ENCODE measurements at places on chromosomes 7 and 10. TPM values are rescaled to one million over a fixed set of nuclear protein-coding genes. Genes with fewer than 3 reads are reported as not detected.

DNA sequence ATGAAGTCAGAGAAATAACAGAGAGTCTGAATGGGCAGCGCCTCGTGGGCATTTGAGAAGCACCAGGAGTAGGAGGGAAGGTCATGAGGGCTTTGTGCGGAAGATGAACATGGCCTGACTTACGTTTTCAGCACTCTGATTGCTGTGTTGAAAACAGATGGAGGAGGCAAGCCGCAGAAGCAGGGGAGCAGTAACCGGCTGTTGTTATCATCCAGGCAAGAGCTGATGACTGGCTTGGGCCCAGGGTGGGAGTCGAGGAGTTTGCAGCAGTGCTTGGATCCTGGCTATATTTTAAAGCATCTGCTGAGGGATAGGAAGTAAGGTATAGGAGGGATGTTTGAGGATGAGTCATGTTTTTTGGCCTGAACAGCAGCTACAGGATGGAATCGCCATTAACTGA lies 12.7 kb upstream of the PDLIM1 start:
- H3K27ac ChIP-seq = no peak overlapping the region
- peaks cover 1% of the 10 kb centered on the region for H3K4me1 ChIP-seq
- no peak overlapping the region for H3K4me3 ChIP-seq
- H3K27me3 ChIP-seq = peaks cover 5% of the 10 kb centered on the region
- no peak for DNase-seq

PHYHIPL gene
- 0.13 TPM for total RNA-seq

GRCh38 chr7:124364283-124364682 lies 331.4 kb upstream of the TMEM229A start:
- H3K4me3 ChIP-seq = no peak overlapping the region
- no peak overlapping the region for H3K27ac ChIP-seq
- no peak for DNase-seq
- no peaks in the 10 kb centered on the region for H3K36me3 ChIP-seq

GRCh38 chr7:129739427-129739826 lies 127.9 kb downstream of the NRF1 start:
- no peak overlapping the region for H3K4me3 ChIP-seq
- no peak for DNase-seq
- H3K36me3 ChIP-seq = peaks cover 10% of the 10 kb centered on the region
- peaks cover 48% of the 10 kb centered on the region for H3K4me1 ChIP-seq
- peak overlapping the region; percentile 63 for H3K27ac ChIP-seq

GRCh38 chr7:77404641-77405040 lies 11.5 kb downstream of the GSAP start:
- no peaks in the 10 kb centered on the region for H3K27me3 ChIP-seq
- H3K4me1 ChIP-seq = peaks cover 12% of the 10 kb centered on the region
- H3K4me3 ChIP-seq = no peak overlapping the region
- no peaks in the 10 kb centered on the region for H3K36me3 ChIP-seq
- no peak for DNase-seq

DNA sequence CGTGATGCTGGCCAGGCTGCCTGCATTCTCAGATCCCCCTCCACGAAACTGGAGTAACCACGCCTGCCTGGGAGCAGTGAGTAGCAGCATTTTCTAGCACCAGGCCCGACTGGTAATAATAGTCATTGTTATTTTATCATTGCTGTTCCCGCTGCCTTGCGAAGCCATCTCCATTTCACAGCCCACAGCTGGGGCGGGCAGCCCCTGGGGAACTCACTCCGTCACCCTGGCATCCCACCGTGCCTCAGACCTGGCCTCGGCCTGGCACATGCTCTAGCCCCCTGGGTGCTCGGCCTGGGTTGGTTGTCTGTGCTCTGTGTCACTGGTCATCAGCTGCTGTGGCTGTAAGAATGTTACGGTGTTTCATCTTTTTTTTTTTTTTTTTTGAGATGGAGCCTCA lies 57.7 kb upstream of the SH2B2 start:
- H3K4me3 ChIP-seq = no peak overlapping the region
- no peak overlapping the region for H3K27ac ChIP-seq
- DNase-seq = no peak
- H3K4me1 ChIP-seq = no peaks in the 10 kb centered on the region
- no peaks in the 10 kb centered on the region for H3K27me3 ChIP-seq

FAM25A gene
- not detected for total RNA-seq

GRCh38 chr10:75845176-75845947 lies 413.9 kb downstream of the LRMDA start:
- no peaks in the 10 kb centered on the region for H3K27me3 ChIP-seq
- H3K4me1 ChIP-seq = peaks cover 11% of the 10 kb centered on the region
- peak overlapping the region; percentile 29 for H3K27ac ChIP-seq
- no peak for DNase-seq

DNA sequence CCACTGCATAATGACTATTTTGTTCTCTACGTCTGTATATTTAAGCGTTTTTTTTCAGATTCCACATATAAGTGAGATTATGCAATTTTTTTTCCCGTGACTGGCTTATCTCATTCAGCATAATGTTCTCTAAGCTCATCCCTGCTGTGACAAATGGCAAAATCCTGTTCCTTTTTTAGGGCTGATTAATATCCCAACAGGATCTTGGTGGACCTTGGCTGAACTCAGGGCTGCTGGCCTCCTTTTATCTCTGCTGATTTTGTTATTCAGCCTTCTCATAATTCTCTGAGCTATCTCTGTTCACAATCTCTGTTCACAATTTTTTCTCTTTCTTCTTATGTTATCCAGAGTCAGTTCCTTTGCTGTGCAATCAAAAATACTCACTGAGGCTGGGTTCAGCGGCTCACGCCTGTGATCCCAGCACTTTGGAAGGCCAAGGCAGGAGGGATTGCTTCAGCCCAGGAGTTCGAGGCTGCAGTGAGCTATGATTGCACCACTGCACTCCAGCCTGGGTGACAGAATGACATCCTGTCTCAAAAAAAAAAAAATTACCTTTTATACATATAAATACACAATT lies 1035.9 kb upstream of the AUTS2 start:
- no peaks in the 10 kb centered on the region for H3K4me1 ChIP-seq
- no peak overlapping the region for H3K4me3 ChIP-seq
- DNase-seq = no peak
- no peaks in the 10 kb centered on the region for H3K36me3 ChIP-seq
- H3K27ac ChIP-seq = no peak overlapping the region
- H3K27me3 ChIP-seq = no peaks in the 10 kb centered on the region

DNA sequence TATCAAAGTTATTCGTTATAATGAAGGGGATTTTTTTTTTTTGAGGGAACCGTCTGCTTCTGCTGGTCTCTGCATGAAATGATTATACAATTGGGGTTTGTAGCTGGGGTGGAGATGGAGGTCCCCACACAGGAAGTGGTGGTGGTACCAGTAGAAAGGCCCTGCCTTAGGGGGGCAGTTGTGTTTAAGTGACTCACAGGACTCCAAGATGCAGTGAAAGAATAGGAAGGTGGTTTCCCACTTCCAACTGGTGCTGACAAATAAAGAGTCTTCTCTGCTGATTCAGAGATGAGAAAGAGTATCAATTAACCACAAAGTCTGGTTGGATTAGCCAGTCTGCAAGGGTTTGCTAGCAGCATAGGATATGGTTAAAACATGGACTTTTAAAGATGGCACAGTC lies 376.0 kb downstream of the SORCS3 start:
- no peaks in the 10 kb centered on the region for H3K27me3 ChIP-seq
- DNase-seq = no peak
- no peaks in the 10 kb centered on the region for H3K36me3 ChIP-seq
- no peak overlapping the region for H3K4me3 ChIP-seq

DNA sequence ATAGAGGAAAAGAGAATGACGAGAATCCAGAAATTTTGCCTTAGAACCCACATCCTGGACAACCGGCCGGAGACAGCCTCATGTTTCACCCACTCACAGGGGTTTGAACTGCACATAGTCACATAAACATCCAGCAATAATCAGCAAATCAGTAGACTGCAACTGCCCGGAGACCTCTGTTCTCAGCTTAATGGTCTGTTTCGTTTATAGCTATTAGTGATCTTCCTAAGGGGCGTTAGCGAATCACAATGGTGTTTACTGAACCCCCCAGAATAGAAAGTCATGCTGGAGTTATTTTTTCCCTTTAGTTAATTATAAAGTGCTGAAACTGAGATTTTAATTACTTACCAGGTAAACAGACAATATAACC lies 98.4 kb downstream of the SFMBT2 start:
- H3K4me3 ChIP-seq = no peak overlapping the region
- peaks cover 7% of the 10 kb centered on the region for H3K36me3 ChIP-seq
- no peaks in the 10 kb centered on the region for H3K27me3 ChIP-seq
- DNase-seq = no peak

DNA sequence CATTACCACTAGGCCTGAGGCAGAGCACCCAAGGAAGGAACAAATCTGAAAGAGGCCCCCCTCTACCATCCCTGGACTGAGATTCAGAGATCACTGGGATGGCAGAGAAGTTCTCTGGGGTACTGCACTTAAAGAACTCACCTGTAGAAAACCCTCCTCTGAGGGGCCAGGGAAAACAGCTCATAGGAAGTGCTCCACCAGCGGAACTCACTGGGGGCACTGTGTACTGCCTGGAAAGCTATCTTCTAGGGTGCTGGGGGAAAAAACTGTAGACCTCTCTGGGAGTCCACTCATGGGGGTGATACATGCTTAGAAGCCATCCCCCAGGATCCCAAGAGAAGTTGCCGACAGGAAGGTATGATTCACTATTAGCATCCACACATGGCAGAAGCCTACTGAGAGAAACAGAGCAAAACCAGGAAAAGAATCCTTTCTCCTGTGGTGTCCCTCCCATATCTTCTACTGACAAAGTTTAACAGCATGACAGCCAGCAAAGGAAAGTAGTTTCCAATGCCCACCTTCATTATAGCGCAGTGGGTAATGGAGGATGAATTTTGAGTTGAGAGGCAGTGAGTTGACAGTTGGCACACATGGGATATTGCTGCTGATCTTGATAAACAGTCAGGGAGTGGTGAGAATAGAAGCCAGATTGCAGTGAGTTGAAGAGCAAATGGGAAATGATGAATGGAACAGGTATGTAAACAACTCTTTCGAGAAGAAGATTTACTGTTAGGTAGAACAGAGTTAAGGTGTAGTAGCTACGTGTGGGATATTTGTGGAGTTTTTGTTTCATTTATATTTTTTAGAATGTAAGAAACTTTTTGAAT lies 20.9 kb downstream of the ANKIB1 start:
- H3K36me3 ChIP-seq = no peaks in the 10 kb centered on the region
- H3K27me3 ChIP-seq = no peaks in the 10 kb centered on the region
- no peak overlapping the region for H3K27ac ChIP-seq

GRCh38 chr10:74991435-74991834 lies 120.0 kb upstream of the SAMD8 start:
- H3K36me3 ChIP-seq = peaks cover 7% of the 10 kb centered on the region
- no peak for DNase-seq
- no peaks in the 10 kb centered on the region for H3K4me1 ChIP-seq
- H3K27me3 ChIP-seq = no peaks in the 10 kb centered on the region
- 0 out of 2 replicates have a peak overlapping the region, but pooled peaks have one; percentile 20 for H3K27ac ChIP-seq
